Suppressor macrophage treated with lipopolysaccharide for 4 hours (primary cell): ENCODE measurements at places on chromosomes 12 and 14.
A peak's percentile ranks its signal among the peaks of the same experiment; 100 is the strongest.

- DNase-seq, result no peak
These were observed 1.7 kb downstream of the PAWR start for GRCh38 chr12:79689061-79689476.

DNA sequence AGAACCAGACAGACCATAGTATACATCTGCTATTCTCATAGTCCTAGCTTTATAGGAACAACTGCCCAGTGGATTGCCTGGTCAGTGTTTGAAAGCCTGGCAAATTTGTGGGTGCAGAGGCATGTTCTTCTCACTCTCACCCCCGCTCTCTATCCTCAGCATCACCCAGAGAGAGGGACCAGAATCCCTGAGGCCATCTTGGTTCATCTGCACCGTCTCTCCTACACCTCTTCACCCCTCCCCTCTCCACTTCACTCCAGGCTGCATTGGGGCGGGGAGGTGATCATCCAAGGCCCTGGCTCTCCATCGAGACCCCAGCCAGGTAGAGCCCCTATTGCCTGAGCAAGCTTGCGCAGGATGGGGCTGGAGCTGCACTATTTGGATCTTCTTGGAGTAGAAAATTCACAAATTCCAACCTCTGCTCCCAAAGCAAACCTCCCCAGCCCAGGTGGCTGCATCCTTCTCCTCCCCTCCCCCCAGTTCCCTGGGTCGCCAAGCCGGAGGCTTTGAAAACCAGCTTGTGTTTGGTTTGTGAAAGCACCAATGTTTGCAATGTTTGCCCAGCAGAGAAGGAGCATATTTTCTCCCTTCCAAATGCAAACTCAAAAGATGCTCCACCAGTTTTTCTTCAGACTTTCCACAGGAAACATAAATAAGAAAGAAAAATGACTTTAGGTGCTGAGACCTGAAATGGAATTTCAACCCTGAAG lies 18.6 kb upstream of the COL2A1 start:
- DNase-seq, result no peak

DNA sequence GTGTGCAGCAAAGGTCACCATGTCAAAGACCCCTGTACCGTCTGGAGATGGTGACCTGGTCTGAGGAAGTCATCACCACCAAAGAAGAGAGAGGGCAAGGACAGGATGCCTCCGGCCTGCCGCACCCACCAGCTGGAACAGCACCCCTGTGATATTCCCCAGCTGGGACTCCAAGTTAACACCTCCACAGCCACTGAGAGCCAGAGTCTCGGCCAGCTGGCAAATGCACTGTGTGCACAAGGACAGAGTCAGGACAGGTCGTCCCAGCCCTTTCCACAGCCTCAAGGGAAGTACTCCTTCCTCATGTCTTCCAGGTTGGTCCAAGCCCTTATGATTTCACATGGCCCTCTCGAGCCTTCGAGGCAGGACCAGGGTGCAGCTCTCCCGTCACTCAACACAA lies 19.3 kb upstream of the FKBP4 start:
- no peak for DNase-seq

DNA sequence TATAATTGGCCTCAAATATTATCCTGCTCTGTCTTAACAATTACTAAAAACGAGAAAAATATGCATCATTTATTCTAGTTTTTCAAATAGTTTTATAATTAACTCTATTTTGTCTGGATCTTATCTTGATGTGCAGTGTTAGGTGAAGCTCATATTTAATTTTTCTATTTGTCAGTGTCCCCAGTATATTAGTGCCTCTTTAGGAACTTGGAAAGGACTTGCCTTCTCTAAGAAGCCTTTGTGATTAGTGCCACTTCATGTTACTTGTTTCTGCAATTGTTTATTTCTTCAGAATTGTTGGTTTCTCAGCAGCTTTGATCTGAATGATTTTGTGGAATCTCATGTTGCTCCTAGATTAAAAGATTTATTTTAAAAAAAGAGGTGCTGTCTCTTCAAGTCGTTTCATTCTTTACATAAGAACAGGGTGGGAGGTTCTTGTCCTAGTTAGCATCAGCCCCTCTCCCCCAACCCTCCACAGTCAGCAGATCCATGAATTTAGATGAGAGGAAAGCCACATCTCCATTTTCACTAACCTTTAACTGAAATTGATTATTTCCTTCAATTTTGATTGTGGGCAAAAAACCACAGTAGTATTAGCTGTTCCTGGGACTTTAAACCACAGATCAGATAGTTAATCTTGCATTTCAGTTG lies 434.4 kb downstream of the RAD51B start:
- no peak for DNase-seq

DNA sequence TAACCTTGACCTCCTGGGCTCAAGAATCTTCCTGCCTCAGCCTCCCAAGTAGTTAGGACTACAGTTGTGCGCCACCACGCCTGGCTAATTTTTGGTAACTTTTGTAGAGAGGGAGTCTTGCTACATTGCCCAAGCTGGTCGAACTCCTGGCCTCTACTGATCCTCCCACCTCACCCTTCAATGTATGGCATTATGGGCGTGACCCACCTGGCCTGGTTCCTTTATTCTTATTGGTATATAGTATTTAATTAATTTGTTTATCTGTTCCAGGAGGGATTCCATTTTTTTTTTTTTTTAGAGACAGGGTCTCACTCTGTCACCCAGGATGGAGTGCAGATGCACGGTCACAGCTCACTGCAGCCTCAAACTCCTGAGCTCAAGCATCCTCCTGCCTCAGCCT lies 40.9 kb upstream of the EAPP start:
- DNase-seq, result no peak

- no peak for DNase-seq
These were observed 49.1 kb downstream of the BTG1 start for GRCh38 chr12:92096346-92097136.

GRCh38 chr12:3681595-3682061 lies 71.3 kb downstream of the CRACR2A start:
- no peak for DNase-seq

DNA sequence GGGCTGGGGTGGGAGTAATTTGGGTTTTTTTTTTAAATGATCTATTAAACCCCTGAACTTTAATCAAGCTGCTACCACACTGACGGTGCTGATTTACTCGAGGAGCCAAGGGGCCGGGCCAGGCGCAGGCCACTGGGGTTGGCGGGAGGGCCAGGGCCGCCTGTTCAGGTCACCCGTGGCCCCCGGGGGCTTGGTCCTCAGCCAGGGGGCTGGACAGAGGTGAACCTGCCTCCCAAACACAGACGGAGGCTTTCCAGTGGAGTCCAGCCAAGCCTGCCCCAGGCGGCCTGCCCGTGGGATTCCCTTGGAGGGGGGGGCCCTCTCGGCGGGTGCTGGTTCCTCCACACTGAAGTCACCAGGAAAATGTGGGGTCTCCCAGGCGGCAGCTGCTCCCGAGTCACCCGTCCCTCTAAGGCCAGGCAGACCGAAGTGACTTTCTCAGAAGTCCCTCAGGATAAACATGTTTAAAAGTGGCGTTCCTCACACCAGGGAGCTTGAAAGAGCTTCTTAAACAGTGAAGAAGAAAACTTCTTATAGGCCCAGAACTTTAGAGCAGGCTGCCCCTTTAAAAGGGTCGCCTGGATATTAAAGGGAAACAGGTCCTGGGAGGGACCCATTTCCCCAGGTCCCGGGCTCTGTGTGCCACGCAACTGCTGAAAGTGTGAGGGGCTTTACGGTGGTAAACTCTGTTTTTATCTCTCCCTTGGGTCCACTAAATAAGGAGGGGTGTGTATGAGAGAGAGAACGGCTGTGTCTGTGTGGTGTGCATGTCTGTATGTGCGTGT lies 167.2 kb upstream of the GSC start:
- DNase-seq, result no peak

- peak; percentile 67 for DNase-seq
These were observed 4.0 kb downstream of the VPS37B start for GRCh38 chr12:122891661-122892525.

DNA sequence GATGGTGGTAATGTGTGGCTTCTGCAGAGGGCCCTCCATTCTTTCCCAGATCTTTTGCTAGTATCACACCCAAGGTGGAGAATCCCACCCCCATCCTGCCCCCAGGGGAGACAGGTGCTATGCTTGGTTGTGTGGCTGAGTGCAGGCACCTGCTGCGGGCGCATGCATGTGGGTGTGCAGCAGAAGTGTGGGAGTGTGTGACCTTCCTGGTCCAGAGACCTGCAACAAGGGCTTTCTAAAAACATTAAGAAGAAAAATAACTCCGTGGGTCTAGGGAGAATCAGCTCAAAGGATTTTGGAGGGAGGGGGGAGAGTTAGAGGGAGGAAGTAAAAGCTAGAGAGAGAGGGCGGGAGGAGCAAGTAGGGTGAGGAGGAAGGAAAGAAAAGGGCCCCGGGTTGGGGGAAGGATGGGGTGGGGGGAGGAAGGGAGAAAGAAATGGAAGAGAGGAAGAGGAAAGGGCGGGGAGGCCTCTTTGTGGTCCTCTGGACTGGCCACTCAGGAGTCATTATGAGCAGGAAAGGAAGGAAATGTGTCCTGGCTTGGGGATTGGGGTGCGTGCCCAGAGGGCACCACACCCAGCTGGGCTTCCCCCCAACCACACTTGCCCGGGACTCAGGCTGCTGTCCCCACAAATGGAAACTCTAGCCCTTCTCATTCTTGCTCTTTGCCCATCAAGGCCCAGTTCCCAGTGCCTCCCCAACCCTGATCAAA lies 3.1 kb upstream of the FIGNL2 start:
- no peak for DNase-seq

- DNase-seq, result peak; percentile 77
These were observed 31.9 kb upstream of the DUSP6 start for GRCh38 chr12:89384050-89384758.

- peak; percentile 80 for DNase-seq
These were observed 56.2 kb downstream of the APOBEC1 start for GRCh38 chr12:7609495-7609894.

DNA sequence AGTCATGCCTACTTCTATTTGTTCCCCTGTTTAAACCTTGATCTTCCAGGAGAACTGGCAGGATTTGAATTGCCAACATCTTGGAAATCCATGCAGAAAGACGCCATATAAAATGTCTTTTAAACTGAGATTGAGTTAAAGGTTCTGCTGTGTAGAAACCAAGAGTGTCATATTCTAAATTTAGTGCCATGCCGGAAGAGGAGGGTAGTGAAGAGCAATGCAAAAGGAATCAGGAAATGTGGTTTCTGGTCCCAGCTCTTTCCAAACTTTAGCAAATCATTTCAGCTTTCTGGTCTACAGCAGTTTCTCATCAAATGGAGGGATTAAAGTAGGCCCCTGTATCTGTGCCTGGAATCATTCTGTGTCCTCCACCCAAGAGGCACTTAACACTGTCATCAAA lies 85.7 kb downstream of the BTG1 start:
- DNase-seq, result peak; percentile 54

DNA sequence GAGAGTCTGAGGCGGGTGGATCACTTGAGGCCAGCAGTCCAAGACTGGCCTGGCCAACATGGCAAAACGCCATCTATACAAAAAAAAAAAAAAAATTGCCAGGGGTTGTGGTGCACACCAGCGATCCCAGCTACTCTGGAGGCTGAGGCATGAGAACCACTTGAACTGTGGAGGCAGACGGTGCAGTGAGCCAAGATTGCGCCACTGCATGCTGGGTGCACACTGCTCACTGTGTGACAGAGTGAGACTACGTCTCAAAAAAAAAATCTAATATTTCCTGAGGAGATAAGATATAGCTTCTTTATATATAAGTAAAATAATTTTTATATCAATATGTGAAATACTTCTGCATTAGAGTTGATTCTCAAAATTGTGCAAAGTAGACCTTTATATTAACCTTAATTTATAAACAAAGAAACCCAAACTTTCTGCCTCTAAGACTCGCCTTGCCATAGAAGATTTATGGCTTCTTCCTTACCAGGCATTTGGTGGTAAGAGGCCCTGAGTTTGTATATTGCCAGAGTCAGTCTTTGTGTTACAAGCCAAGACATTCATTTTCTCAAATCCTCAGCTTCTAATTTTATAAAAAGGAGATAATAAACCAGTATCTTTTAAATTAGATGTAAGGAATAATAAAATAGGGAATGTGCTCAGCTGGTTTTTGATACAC lies 1226.7 kb downstream of the FLRT2 start:
- no peak for DNase-seq

- DNase-seq, result no peak
These were observed 23.8 kb upstream of the STRAP start for GRCh38 chr12:15858353-15858752.

GRCh38 chr14:93114068-93114710 lies 1.5 kb downstream of the ITPK1 start:
- no peak for DNase-seq

DNA sequence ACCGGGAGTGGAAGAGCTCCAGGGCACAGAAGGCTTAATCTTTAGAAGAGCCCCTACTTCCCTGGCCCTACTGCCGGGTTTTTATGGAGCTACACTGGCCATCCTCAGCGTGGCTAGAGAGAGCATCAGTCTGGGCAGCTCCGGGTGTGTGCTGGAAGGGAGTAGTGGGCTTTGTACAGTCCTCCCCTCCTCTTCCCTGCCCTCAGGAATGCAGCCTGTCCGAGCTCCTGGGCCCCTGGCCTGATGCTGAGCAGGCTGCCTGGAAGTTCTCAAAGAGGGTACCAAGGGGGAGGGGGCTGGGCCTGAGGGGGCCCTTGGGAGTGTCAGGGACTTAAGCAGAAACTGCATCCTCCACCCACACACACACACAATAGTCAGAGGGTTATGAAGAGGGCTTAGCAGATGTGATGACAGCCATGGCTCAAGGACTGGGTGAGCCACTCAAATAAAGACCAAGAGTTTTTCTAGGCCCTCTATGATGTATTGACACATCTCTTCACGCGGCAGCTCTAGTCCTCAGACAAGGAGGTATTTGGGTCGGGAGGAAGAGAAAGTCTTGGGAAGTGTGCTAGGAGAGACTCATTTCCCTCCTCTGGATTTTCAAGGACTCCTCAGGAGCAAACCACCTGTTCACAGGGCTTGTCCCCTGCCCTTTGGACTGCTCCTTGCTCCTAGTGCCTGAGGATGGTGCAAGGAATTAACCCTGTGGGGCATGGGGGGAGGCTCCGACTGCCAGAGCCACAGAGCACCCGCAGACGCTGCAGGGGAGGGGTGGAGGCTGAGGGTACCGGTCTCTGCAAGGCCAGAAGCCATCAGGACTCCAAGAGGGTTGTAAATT lies 16.5 kb upstream of the FIGNL2 start:
- no peak for DNase-seq

DNA sequence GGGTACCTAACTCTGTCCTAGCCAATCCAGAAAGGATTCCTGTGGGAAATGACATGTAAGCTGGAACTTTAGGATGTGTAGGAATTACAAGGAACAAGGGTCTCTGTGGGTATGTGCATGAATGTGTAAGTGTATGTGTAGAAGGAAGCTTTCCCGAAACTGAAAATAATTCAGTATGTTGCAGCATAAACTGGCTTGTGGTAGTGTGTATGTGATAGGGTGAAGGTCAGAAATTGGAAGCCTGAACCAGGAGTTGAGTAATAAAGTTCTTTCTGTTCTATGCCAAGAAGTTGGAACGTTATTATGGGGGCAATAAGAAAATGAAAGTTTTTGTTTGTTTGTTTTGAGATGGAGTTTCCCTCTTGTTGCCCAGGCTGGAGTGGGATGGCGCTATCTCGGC lies 323.1 kb upstream of the KITLG start:
- DNase-seq, result no peak
